Motor neuron (in vitro differentiated cells): ENCODE measurements at places on chromosomes 6 and 20. TPM values are rescaled to one million over a fixed set of nuclear protein-coding genes. Genes with fewer than 3 reads are reported as not detected.
A peak's percentile ranks its signal among the peaks of the same experiment; 100 is the strongest.

ZNF165 gene
- total RNA-seq, result 0.56 and 1.4 TPM in 2 replicates

LKAAEAR1 gene
- total RNA-seq, result not detected in 2 replicates

TNFRSF6B gene
- total RNA-seq, result not detected in 2 replicates

RSPH4A gene
- 0.85 and 1.4 TPM in 2 replicates for total RNA-seq

CCDC170 gene
- total RNA-seq, result 0.16 and 0.20 TPM in 2 replicates

DNA sequence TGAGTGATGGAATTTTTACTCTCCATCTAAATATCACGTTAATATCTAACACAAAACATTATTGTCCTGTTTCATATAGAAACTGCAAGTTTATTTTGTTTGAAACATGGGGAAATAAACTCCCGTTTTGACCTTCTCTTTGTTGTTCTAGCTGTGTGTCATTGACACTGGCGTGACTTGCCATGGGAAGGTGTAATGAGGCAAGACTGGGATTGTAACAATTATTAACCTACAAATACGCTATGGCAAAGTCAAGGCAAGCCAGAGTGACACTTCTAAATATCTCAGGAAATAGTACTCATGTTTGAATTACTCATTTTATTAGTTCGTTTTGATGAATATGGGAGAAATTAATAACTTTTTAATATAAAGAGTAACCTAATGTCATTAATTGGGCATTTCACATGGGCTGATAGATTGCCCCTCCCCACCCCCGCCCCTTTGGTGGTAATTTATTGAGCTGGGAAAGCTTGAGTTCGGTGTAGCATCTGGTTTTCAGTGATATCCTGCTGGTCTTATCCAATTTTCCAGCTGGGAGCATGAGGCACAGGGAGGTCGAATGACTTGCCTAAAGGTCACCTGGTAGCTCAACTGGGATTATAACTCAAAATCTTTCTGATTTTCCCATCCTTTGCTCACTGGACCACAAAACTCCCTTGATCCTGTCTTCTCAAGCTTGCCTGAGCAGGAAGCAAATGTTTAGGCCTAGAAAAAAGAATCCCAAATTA, 380.6 kb upstream of the JAG1 start:
- no peak for ATAC-seq

DNA sequence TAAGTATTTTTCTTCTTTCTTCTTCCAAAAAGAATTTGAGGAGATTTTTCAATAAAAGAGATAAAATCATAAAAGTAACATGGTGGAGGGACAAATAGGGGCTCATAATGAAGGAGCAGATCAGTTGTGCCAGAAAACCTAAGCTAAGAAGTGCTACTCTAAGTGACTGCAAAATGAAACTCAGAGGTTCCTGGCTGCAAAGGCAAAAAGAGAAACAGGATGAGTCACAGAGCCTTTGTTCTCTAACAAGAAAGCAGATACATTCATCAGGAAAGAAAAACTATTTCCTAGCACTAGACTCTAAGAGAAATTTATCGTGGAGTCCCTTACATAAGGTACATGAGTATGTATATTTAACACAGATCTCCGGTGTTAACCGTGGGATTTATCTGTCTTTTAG, 49.8 kb downstream of the TSHZ2 start:
- ATAC-seq, result no peak

DNA sequence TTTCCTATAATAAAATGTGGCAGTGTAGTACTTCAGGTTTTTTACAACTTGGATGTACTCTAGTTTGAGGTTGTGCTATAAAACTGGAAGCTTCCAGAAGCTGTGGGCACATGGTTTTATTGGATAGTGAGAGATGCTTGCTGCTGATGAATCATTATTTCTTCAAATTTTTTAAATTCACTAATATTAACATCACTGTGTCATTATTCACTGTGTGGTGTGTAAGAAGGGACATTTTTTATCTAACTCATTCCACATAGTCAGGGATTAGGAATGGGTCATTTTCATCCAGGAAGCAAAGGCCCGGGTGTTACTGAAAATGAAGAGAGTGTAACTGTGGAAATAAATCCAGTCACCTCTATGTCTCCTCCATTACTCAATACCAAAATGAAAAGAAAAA, 421.0 kb downstream of the TENT5A start:
- no peak for ATAC-seq

GRCh38 chr20:48155268-48155667, 370.0 kb upstream of the SULF2 start:
- ATAC-seq, result no peak

DNA sequence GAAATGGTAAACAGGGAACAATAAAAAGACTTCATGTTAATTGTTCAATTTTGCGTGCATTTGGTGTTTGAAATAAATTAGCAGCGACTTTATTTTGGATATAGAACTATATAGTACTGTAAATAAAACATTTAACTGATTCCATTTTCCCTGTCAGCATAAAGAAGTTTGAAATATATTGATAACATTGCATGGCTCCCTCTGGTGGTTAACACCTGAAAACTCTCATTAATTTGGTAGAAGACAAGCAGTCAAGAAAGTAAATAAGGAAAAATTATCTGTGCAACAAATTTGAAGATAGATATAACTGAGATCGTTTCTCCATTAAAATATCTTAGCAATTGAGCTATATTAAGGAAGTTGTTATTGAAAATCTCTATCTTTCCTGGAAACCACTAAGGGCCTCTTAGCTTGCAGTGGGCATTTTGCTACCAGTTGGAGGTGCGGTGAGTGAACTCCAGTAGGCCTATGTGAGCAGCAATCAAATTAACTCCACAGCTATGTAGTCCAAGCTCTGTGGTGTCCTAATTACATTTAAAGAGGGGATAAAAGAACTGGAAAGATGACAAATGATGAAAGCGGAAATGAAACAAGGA, 435.7 kb upstream of the FKBP1C start:
- ATAC-seq, result no peak

DNA sequence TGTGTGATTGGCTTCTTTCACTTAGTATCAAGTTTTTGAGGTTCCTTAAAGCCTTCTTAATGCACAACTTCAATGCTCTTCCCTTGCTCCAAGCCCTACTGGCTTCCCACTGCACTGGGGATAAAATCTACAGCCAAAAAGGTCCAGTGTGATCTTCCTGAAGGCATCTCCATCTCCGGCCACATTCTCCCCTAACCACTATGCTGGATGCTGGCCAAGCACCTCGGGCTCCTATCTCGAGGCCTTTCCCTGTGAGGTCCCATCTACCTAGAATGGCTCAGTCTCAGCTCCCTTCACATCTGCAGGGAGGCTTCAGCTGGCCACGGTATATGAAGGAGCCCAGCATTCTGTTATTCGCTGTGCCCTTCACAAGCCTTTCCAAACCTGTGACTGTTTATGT, 48.1 kb downstream of the CNKSR3 start:
- no peak for ATAC-seq

DNA sequence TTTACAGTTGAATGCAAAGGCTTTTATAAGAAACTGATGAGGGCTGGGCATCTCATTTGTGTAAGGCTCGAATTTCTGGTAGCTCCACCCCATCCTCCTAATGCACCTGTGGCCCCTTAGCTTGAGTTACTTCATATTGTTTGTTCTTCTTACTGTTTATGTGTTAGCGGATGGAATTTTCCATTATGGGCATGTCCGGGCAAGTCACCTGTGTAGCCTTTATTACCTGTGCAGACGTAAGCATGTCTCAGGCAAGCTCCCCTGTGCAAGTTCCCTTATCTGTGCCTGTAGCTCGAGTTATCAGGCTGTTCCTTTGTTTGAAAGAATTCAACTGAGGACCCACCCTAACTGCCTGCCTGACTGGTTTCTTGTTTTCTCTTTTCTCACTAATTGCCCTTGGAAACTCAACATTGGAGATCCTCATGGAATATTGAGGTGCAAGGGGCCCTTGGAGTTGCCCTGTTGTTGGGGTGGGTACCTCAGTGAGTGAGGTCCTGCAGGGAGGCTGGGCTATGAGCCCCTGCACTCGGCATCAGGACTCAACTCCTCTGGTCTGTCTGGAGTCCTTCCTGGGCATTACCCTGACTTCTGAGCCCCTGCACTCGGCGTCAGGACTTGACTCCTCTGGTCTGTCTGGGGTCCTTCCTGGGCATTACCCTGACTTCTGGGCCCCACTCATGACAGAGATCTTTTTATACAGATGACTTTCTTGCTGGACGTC, 207.9 kb upstream of the SULF2 start:
- ATAC-seq, result no peak

GRCh38 chr6:7922596-7922995, 12.0 kb upstream of the TXNDC5 start:
- no peak for ATAC-seq

DNA sequence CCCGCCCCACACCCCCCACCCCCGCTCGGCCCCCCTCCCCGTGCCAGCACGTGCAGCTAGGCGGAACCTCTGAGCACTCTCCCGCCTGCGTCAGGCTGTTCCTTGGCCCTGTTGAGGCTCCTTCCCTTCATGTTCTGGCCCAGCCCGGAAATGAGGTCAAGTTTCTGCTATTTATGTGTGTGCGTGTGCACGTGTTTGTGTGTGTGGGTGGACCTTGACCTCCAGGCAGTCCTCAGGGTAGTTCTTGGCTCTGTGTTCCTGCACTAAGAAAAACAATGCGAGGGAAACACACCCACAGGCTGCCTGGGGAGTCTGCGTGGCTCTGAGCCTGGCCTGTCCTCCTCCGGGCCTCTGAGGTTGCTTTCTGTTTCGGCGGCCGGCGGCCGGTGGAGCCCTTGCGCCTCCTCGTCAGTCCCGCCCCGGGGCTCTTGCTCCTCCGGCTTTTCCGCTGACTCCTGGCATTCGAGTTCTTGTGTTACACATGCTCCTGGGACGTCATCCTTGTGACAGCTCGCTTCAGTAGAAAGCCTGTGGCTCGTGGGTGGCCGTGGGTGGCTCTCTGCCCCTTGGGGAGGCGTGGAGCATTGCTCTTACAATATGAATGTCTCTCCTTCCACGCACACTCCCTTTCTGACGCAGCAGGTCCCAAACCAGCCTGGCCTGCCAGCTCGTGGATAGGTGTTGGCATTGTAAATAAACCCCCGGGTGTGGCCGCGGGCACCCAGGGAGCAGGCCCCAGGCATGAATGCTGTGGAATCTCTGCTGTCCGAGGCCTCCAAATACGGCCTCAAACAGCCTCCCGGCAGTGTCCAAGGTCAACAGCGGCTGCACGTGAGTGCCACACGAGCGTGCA, 10.0 kb downstream of the SLCO4A1 start:
- ATAC-seq, result peak; percentile 74

DNA sequence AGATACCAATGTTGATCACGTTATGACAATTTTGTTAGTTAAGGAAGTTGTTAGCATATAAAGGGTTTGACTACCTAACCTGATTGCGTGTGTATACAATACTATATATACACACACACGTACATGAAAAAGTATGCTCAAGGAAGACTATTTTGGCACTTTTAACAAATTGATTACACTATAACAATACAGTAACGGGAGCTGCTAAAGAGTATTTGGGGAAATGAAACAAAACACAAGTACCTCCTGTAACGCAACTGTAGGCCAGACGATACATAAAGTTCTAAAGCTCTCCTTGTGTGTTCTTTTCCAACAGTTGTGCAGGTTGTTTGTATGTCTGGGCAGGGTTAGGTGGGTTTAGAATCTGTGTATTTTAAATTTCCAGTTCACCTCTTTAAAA, 98.7 kb downstream of the PLEKHG1 start:
- ATAC-seq, result no peak

- ATAC-seq, result peak; percentile 75
Measured at GRCh38 chr6:5606546-5606945, 345.2 kb downstream of the FARS2 start.

GRCh38 chr6:97437087-97437486, 154.1 kb upstream of the MMS22L start:
- no peak for ATAC-seq

DNA sequence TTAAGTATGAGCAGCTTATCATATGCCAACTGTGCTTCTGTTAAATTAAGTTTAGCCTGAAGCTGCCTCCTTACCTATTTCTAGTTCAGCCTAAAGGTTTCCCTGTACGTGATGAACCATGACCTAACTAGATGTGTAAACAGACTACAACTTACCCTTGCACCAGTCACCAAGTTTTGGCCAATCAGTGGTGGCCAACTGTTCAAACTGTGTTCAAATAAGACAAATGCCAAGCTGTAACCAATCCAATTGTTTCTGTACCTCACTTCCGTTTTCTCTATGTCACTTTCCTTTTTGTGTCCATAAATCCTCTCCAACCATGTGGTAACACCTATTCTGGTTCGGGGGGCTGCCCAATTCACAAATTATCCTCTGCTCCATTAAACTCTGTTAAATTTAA, 6.0 kb upstream of the SLC2A10 start:
- no peak for ATAC-seq

DNA sequence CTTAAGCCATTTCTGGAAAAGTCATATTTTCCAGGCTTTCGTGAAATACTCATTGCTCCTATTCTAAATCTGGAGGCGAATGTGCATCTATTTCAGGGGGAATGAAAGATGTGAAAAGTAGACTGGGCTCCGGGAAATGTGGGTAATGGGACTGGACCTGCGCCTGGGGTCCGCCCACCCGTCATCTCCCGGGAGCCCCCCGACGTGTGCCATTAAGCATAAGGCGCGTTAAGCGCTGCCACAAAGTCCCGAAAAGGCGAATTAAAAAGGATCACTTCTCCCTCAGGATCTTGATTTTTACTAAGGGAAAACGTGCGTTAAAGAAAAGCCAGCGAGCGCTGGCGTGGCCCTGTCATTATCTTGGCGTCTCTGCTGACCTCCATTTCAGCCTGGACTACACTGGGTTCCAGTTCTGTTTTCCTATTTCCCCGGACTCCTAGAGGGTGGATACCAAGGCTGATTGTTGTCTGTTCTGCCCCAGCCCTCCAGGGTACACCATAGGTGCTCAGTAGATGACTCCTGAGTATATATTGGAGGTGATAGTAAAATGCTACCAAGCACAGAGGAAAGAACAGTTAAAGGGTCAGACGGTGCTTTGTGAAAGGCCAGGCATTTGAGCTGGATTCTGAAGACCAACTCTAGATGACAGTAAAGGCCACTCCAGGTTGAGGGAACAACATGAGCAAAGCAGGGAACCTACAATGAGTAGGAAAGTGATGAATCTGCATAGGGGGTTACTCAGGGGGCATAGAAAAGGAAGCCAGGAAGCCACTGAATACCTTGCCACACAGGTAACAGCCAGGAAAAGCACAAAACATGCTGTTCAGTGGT, 89.2 kb upstream of the ARID1B start:
- ATAC-seq, result peak; percentile 12

DNA sequence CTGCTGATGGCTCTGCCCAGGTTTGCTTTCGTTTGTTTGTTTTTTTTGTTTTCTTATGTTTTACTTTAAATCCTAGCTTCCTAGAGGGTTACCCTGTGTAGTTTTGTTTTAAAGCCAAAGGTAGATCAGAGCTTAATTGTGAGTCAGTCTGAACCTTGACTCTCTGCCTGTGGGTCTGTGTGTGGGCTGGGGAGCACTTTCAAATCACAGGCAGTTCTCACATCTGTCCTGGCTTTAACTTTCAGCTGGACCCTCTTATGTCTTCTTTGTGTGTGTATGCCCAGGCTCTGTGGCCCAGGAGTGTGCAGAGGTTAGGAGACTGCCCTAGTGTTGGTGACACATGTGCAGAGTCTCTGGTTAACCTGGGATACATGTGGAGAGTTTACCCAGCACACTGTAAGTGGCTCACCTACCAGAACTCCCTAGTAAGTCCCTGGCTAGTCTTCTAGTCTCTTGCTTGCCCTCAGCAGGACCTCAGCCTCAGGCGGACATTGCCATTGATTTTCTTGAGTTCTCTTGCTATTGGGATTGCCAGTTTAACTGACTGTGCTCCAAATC, 19.0 kb downstream of the HIVEP1 start:
- ATAC-seq, result no peak

GRCh38 chr6:142906945-142907470, 38.0 kb downstream of the HIVEP2 start:
- no peak for ATAC-seq
